Stimulated activated CD4-positive, alpha-beta T cell treated with anti-CD3 and anti-CD28 coated beads, Interleukin-2, amount 100 ng/mL, for 4 hours (primary cell): ENCODE measurements at places on chromosomes 16 and 17.
A peak's percentile ranks its signal among the peaks of the same experiment; 100 is the strongest.

- DNase-seq = no peak
Observed at GRCh38 chr16:51133183-51133582, 17.9 kb downstream of the SALL1 start.

DNA sequence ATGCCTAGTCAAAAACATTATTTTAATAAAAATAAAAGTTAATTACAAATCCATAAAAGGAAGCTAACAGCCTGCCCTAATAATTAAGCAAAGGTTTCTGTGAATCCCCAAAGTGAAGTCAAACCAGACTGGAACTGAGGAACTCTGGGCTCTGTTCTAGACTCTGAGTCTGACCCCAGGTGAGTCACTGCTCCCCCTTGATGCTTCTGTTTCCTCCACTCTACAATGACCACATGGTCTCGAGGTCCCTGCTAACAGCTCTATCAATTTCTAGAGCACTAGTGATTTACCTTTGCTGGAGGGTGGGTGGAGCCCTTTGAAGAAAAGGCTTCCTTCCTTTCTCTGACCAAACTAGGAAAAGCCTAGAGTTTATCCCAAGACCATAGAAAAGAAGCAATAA is 32.4 kb downstream of the XPO6 start:
- DNase-seq = no peak

DNA sequence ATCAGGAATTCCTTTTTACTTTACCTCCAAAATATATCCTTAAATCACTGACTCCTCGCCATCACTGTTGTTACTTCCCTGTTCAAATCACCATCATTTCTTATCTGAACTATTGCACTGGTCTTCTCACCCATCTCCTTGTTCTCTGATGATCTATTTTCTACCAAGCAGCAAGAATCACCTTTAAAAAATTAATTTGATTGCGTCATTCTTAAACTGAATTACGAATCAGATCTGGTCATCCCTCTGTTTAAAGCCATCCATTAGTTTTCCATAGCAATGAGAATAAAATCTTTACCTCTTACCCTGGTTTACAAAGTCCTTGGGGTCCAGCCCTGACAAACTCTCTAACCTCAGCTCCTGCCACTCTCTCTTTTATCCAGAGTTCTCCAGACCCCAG is 14.6 kb downstream of the PCTP start:
- no peak for DNase-seq

DNA sequence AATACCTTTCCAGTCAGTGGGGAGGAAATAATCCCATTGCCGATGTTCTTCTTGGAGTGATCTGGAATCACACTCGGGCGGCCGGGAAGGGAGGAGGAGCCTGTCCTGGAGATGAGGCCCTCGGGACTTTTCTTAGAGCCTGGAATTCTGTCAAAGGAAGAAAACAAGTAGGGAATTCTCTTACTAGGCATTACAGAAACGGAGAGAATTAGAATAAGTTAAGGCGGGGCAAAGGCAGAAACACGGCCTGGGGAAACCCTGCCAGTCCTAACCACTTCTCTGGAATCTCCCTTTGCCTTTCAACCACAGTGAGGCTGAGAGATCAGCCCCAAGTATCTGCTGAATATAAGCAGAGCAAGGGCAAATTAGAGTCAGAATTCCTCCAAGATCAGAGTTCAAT is 27.8 kb downstream of the USP36 start:
- DNase-seq = no peak

DNA sequence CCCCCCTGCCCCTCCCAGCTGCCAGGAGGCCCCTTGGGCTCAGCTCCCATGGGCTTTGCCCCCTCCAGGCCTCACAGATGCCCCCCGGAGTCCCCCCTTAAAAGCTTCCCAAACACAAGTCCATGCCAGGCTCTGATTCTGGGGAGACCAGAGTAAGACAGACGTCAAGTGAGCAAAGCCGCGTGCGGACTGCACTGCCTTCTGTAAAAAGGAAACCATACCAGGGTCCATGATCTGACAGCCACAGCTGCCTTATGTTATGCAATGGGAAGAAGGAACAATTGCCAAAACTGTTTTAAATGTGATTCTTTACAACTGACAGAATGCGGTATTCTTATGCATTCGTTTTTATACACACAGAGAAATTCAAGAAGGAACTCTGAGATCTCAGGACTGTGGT is 17.9 kb upstream of the HEXD start:
- no peak for DNase-seq

- no peak for DNase-seq
Observed at GRCh38 chr16:85383836-85384832, 229.0 kb upstream of the GSE1 start.

- DNase-seq = no peak
Observed at GRCh38 chr17:70520447-70520846, 351.1 kb downstream of the KCNJ2 start.

DNA sequence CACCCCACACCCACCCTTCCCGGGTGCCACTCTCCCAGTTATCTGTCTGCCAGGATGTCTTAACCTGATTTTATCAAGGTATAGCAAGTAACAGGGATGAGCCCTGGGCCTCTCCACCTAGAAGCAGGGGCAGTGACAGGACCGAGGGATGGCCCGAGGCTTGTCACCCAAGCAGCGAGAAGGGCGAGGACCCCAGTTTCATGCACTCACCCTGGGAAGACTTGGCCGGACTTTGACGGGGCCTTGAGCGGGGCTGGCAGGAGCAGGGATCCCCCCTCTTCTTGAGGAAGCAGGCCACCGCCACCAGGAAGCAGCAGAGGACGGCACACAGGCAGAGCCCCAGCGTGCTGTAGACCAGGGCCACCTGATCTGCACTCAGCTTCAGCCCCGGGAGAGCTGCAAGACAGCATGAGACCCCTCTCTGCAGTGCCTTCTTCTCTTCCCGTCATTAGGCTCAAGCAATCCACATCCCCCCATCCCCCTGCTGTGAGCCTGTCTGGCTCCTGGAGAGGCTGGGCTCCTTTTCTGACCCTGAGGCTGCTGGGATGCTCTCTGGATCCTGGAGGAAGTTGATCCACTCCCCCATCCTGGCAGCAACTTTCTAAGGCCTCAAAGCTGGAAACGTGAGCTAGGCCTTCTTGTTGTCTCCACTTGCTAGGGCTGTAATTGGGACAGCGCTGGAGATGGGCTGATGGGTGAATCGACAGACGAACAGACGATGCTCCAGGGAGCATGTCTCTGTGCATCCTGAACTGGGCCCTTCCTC is 31.6 kb downstream of the TNFRSF13B start:
- no peak for DNase-seq

GRCh38 chr17:9072696-9073339 is 51.5 kb downstream of the NTN1 start:
- no peak for DNase-seq

DNA sequence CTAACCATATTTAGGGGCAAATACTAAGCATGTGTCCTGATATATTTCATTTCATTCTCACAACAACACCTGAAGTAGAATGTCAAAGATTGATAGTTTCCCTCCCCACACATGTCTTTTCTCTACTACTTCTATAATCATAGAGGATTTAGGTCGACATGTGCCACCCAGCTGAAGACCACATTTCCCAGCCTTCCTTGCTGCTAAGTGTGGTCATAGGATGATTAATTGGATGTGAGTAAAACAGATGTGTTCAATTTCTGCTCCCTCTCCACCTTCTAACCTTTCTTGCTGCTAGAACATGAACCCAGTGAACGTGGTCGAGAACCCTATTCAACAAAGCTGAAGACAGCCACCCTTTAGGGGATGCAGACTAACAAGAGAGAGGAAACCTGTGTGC is 18.8 kb upstream of the HLF start:
- no peak for DNase-seq

DNA sequence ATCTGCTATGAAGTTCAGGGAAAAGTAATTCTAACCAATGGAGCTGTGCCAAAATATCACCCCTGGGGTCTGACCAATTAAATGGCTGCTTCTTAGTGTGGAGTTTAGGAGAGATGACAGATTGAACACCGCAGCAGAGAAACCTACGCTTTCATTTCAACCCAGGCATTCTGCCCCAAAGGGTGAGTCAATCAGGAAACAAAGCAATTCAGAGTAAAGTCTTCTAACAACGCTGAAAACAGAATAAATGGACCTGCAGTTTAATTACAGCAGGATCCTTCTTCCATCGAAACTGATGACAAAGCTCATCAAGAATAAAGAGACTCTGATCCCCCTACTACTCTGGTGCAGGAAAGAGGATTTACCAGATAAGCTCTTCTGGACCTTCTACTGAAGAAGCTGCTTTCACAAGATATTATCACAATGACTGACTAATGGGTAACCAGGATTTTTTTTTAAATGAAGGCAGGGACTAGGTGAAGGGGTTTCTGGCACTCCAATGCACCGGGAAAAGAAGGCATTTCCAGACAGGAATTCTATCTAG is 16.7 kb downstream of the RFFL start:
- DNase-seq = peak; percentile 49

DNA sequence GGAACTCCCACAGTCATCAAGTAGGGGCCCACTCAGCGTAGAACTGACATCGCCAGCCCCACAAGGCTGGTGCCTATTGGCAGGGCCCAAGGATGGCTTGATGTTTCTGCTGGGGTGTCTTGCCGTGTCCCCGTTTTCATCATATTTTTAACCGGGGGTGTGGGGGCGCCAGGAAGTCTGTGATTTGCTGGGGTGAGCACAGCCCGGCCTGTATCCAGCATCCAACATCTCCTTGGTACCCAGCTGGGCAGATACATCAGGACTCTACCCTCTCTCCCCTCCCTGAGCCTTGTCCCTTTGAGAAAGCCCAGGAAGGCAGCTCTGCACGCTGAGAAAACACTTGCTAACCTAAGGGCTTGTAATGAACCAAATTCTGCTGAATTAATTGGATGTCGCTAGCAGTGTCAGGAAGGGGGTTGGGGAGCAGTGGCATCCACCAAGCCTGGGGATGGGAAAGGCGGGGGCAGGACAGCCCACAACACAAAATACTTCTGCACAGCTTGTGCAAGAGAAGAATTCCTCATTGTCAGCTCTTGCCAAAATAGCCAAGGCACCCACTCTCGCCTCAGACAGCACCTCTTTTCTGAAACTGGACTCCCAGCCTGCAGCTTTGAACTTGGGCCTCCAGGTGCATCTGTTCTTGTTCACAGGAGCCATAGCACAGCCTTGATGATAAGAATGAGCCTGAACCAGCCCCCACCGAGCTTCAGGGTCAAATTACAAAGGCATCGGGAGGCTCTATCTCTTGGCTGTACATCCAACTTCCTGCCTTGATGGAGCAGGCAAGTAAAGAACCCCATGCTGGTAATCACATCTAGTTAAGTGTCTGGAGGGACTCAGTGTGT is 63.7 kb upstream of the LYRM9 start:
- DNase-seq = no peak

GRCh38 chr17:31596382-31597323 is 205.2 kb downstream of the RAB11FIP4 start:
- DNase-seq = no peak

DNA sequence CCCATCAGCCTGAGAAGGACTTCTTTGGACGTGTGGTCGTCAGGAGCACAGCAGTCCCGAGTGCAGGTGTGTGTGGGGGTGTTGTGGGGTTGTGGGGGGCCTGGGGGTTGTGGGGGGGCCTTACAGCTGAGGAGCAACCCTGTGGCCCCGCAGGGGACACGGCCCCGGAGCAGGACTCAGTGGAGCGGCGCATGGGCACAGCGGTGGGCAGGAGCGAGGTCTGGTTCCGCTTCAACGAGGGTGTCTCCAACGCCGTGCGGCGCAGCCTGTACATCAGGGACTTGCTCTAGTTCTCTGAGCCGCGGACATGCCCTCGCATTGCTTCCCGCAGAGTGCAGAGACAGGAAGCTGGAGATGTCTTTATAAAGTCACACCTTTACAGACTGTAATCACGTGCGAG is 2.8 kb downstream of the GNG13 start:
- no peak for DNase-seq

GRCh38 chr16:51834794-51835193 is 683.7 kb upstream of the SALL1 start:
- DNase-seq = no peak

DNA sequence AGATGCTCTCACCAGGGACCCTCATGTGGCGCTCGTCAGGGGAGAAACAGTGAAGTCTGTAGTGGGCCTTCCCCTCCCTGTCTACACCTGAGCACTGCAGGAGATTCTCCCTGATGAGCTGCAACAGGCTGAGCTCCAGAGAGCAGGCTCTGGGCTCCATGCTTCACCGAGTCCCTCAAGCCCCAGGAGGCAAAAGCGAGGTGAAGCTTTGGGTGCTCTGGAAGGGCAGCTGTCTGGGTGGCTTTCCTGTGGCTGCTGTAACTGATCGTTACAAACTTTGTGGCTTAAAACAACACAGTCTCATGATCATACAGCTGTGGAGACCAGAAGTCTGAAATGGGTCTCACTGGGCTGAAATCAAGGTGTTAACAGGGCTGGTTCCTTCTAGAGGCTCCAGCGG is 12.1 kb upstream of the CD300LD start:
- no peak for DNase-seq

GRCh38 chr16:76650582-76650981 is 373.4 kb downstream of the CNTNAP4 start:
- no peak for DNase-seq

DNA sequence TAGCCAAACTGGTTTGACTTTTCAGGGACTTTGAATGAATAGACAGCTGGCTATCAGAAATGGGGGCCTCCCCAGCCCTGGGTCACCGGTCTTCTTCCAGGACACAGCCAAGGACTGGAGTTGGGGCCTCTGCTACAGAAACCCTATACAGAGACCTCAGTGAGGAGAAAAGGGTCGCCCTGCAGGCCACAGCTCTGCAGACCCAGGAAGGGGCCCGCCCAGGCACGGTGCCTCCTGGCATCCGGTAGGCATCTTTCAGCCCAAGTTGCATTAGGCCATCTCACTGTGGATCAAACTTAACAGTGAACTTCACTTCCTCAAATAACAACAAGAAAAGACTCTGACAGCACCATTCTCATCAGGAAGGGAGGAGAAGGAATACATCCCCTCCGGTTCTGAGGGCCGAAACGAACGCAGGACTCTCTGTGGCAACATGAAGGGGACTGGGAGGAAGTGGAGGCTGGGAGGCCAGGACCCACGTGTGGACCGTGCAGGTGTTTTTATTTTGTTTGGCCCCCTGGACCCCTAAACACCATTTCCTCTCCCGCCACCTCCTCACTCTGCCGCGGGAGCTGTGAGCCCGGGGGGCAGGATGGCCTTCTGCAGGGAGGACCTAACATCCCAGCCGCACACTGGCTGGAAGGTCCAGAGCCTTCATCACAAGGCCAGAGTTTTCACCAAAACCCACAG is 7.2 kb downstream of the SLC38A10 start:
- DNase-seq = no peak

- DNase-seq = no peak
Observed at GRCh38 chr17:76733618-76733957, 3.5 kb downstream of the SRSF2 start.

DNA sequence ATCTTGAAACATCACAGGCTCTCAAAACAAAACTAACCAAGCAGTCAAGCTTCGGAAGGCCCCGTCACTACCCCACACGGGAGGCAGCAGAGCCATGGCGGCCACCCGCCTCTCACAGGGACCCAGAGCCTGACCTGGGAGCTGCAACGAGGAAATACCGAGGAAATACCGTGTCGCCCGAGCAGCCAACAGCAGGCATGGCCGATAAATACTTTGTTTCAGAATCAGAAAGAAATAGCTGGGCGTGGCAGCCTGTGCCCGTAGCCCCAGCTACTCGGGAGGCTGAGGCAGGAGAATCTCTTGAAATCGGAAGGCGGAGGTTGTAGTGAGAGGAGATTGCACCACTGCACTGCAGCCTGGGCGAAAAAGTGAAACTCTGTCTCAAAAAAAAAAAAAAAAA is 6.9 kb downstream of the LMF1 start:
- no peak for DNase-seq
